GM12878 (cell line): ENCODE measurements at places on chromosomes 1 and 21. TPM values are rescaled to one million over a fixed set of nuclear protein-coding genes. Genes with fewer than 3 reads are reported as not detected.

DNA sequence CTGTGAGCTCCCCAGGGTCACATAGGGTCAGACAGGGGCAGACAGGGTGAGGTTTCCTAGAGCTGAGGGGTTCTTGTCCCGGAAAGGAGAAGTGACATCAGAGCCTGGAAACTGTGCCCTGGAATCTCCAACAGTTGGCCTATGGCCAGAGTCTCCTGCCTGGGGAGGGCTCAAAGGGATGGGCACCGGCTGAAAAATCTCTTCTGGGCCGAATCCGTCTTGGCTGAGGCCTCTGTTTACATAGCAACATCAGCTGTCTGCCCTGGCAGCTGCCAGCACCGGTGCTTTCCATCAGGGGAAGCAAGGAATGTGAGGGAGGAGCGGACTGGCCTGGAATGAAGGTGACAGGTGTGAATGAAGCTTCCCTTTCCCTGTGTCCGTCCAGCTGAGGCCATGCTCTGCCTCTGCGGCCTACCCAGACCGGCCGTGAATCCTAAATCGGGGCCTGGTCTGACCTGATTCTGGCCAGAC lies 30.7 kb downstream of the VASH2 start:
- no peak for DNase-seq

DNA sequence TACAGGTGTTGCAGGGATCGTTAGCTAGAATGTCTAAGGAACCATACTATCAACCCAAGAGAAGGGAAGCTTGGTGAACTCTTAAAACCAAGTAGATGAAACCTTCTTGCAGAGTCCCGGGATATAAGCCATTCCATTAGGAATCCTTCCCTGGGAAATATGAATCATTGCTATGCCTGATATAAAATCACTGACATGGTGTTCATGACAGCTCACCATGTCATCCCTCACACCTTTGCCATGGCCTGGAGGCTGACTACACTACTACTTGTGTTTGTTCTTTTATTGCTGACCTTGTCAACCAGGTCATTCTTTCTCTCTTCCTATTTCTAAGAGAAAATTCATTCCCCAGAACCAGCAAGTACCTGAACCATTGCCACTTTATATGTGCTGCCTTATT lies 12.1 kb downstream of the ST6GALNAC3 start:
- no peak for DNase-seq

DNA sequence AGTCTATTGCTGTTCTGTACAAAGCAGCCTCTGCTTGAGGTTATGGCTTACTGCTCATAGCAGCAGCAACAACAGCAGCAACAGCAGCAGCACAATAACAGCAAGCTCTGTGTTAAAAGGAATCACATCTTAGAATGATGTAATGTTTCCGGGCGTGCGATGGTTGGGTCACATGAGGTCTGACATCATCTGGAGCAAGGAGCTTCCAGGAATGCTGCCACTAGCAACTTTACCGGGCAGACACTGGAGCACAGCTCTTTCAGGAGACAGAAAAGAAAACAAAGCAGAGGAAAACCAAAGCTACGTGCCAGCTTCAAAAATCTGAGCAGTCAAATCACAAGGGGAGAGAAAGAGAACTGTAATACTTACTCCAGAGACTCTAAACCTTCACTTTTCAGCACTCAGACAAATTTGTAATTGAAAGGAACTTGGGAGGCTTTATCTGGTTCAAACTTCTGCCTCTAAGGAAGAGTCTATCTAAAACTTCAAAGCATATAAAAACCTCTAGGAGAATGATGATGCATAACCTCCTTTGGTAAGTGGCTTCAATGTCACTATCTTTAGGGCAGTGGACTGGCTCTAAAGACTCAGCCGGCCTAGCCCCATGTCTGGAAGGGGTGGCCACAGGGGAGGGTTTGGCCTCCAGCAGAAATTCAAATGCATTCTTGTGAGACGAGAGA lies 28.3 kb upstream of the RAB3GAP2 start:
- no peak for DNase-seq

Gene PHLDA3
- total RNA-seq, result 33.7 and 35.5 TPM in 2 replicates

Gene AGMAT
- total RNA-seq, result 6.9 and 7.4 TPM in 2 replicates

- no peak for DNase-seq
These were observed 42.1 kb downstream of the SYCP1 start for GRCh38 chr1:114896795-114897194.

- no peak for DNase-seq
These were observed 92.5 kb downstream of the RIPK4 start for GRCh38 chr21:41674402-41674801.

GRCh38 chr1:233738396-233738795 lies 124.5 kb downstream of the KCNK1 start:
- DNase-seq, result no peak

Gene TMIGD3
- total RNA-seq, result 0.13 TPM in 1 of 2 replicates, not detected in the other

Gene TMEM269
- total RNA-seq, result 0.13 and 0.18 TPM in 2 replicates

DNA sequence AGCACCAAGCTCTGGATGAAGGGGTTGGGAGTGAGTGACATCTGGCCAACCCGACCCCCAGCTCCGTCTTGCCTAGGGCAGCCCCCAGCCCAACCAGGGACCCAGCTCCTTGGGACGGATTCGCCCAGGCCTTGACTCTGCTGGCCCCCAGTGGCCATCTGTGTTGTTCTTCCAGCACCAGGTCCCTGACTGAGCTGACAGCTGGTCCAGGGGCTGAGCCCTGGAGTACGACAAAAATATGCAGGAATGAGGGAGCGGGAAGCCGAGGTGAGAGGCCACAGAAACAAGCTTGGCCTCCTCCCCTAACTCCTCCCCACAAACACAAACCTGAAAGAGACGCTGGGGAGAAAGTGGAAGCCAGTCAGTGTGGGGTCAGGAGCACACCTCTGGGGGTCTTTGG lies 55.0 kb upstream of the PAX7 start:
- DNase-seq, result no peak

- DNase-seq, result no peak
These were observed 313.3 kb upstream of the NFIA start for GRCh38 chr1:60769082-60769481.
